ENCODE measurements at places on chromosomes 2 and 18.

DNA sequence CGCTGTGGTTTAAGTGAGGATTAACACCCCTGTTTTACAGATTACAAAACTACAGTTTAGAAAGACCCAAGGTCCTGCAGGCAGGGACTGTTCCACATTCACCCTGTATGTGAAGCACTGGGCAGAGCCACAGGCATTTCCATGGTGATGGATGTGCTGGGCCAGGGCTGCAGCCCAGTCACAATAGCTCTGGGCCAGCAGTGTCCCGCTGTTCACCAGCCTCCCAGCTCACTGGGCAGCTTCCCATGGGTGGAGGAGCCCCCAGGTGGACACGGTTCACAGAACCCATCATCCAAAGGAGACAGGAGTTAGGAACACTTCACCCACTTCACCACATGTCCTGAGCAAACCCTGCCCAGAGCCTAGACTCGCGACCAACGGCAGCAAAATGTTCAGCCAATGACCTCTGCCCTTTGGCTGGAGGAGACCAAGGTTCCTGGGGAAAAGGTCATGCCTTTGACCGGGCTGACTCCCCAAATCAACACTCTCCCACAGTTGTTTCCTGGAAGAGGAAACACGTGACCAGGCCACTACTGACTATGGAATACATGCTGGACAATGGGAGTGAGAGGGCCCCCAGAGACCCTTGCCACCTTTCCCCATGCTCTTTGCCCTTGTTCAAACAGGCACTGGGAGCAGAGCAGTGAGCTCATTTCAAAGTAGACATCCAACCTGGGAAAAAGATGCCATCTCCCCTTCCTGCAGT is 28.0 kb upstream of the SLC35F6 start:
- DNase-seq, result no peak
- no peak overlapping the region for H3K27ac ChIP-seq
- no peak overlapping the region for H3K4me3 ChIP-seq
- H3K4me1 ChIP-seq, result peaks cover 4% of the 10 kb centered on the region
- H3K27me3 ChIP-seq, result peaks cover 9% of the 10 kb centered on the region

GRCh38 chr2:58339548-58340243 is 98.6 kb upstream of the FANCL start:
- DNase-seq, result no peak
- no peak overlapping the region for H3K27ac ChIP-seq
- H3K4me3 ChIP-seq, result no peak overlapping the region
- peaks cover 23% of the 10 kb centered on the region for H3K27me3 ChIP-seq

DNA sequence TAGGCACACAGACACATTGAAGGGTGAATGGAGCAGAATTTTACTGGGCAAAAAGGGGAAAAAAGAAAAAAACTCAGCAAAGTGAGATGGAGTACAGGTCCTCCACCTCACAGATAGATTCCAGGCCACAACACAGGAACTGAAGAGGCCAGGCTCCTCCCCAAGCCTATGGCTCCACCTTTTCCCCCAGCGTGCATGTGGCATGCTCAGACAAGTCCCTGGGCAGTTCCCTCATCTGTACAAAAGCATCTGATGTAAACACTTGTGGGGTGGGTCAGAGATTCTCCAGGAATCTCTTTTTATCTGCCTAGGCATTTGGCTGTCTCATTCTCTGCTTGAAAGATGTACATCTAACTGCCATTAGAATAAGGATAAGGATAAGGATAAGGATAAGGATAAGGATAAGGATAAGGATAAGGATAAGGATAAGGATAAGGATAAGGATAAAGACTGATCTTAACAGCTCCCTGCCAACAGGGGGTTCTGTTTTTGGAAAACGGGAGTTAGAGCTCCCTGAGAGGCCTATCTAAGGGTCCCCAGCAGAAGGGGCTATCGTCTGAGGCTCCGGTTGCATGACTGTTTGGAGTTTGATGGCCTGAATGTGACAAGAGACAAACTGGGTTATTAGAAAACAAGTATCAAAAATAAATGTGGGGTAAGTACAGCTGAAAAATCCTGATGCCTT is 17.2 kb upstream of the ASXL3 start:
- no peaks in the 10 kb centered on the region for H3K4me1 ChIP-seq
- H3K27me3 ChIP-seq, result no peaks in the 10 kb centered on the region
- H3K27ac ChIP-seq, result no peak overlapping the region
- no peak overlapping the region for H3K4me3 ChIP-seq

GRCh38 chr2:62296034-62296831 is 100.3 kb downstream of the B3GNT2 start:
- peaks cover 22% of the 10 kb centered on the region for H3K4me1 ChIP-seq
- H3K27ac ChIP-seq, result no peak overlapping the region
- DNase-seq, result no peak
- no peak overlapping the region for H3K4me3 ChIP-seq
- H3K27me3 ChIP-seq, result no peaks in the 10 kb centered on the region
- no peaks in the 10 kb centered on the region for H3K36me3 ChIP-seq

DNA sequence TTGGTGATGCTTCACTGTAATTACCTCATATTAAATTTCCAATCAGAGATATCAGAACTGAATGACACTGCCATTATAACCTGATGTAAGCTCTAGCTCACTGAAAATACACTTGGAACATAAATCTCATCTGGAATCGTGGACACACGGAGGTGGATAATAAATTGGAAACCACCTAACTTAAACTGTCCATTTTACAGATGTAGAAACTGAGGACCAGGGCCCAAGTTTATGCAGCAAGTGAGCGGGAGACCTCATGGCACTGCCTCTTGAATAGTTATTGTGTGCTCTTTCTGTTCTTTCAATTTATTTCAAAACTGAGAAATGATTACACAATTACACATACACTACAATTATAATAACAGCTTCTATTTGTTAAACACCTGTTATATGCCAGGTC is 20.8 kb downstream of the CCDC68 start:
- no peaks in the 10 kb centered on the region for H3K4me1 ChIP-seq
- no peaks in the 10 kb centered on the region for H3K27me3 ChIP-seq
- H3K27ac ChIP-seq, result no peak overlapping the region
- no peak for DNase-seq
- no peaks in the 10 kb centered on the region for H3K36me3 ChIP-seq

GRCh38 chr2:85682378-85682777 is 11.8 kb upstream of the GNLY start:
- no peak overlapping the region for H3K4me3 ChIP-seq
- no peaks in the 10 kb centered on the region for H3K36me3 ChIP-seq
- H3K27me3 ChIP-seq, result peaks cover 9% of the 10 kb centered on the region

DNA sequence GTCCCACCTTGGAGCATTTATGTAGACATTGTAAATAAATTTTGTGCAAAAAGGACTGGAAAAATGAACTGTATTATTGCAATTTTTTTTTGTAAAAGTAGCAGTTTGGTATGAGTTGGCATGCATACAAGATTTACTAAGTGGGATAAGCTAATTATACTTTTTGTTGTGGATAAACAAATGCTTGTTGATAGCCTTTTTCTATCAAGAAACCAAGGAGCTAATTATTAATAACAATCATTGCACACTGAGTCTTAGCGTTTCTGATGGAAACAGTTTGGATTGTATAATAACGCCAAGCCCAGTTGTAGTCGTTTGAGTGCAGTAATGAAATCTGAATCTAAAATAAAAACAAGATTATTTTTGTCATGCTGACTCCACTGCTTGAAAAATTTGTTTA is 137.5 kb downstream of the MEIS1 start:
- no peaks in the 10 kb centered on the region for H3K36me3 ChIP-seq
- no peak overlapping the region for H3K27ac ChIP-seq
- no peak overlapping the region for H3K4me3 ChIP-seq
- DNase-seq, result no peak

- H3K27me3 ChIP-seq, result no peaks in the 10 kb centered on the region
- no peak overlapping the region for H3K4me3 ChIP-seq
- H3K4me1 ChIP-seq, result peaks cover 14% of the 10 kb centered on the region
- H3K27ac ChIP-seq, result no peak overlapping the region
Observed at GRCh38 chr18:13599031-13599430, 127.3 kb downstream of the FAM210A start.

GRCh38 chr2:231222318-231223000 is 24.0 kb downstream of the ARMC9 start:
- no peaks in the 10 kb centered on the region for H3K27me3 ChIP-seq
- no peak overlapping the region for H3K4me3 ChIP-seq

- H3K4me1 ChIP-seq, result no peaks in the 10 kb centered on the region
- no peak overlapping the region for H3K4me3 ChIP-seq
- DNase-seq, result no peak
Observed at GRCh38 chr18:47632970-47633635, 297.4 kb downstream of the SMAD2 start.

- no peak for DNase-seq
- no peak overlapping the region for H3K27ac ChIP-seq
- no peaks in the 10 kb centered on the region for H3K36me3 ChIP-seq
- H3K4me1 ChIP-seq, result no peaks in the 10 kb centered on the region
Observed at GRCh38 chr2:114550895-114551793, 108.7 kb downstream of the DPP10 start.

GRCh38 chr2:143162123-143162837 is 33.1 kb downstream of the ARHGAP15 start:
- no peaks in the 10 kb centered on the region for H3K27me3 ChIP-seq
- peak; percentile 39 for DNase-seq
- peaks cover 22% of the 10 kb centered on the region for H3K36me3 ChIP-seq
- peak overlapping the region; percentile 51 for H3K27ac ChIP-seq
- peaks cover 77% of the 10 kb centered on the region for H3K4me1 ChIP-seq

DNA sequence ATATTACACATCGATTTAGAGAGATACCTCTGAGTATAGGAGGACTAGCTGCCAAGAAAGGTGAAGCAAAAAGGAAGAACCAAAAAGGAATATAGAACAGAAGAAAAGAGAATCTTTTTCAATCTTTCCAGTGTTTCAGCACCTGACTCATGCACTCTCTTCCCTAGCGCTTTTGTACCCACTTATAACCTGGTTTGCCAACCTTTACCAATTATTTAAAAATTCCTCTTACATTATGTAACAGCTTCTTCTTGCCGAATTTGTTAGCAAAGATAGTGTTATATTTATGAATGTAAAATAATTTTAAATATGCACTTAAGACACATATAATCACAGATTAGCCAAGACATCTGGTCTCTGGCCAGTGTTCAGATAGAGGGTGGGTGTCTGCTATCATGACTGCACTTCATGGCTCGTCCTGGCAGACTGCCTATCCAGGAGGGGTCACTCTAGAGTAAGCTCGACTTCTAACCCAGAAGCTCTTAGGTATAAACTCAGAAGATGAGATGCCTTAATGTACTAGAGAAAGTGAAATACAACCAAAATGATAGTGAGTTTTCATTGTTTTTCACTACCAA is 122.9 kb downstream of the ATAD2B start:
- DNase-seq, result no peak
- H3K27me3 ChIP-seq, result no peaks in the 10 kb centered on the region
- H3K4me1 ChIP-seq, result peaks cover 3% of the 10 kb centered on the region
- H3K27ac ChIP-seq, result no peak overlapping the region

- DNase-seq, result peak; percentile 23
- H3K27me3 ChIP-seq, result no peaks in the 10 kb centered on the region
- peak overlapping the region; percentile 95 for H3K4me3 ChIP-seq
- H3K4me1 ChIP-seq, result peaks cover 34% of the 10 kb centered on the region
- peaks cover 2% of the 10 kb centered on the region for H3K36me3 ChIP-seq
Observed at GRCh38 chr2:202237787-202238233, 587 bp downstream of the SUMO1 start.

GRCh38 chr2:187187519-187187918 is 260.5 kb downstream of the CALCRL start:
- no peak overlapping the region for H3K4me3 ChIP-seq
- no peaks in the 10 kb centered on the region for H3K36me3 ChIP-seq

GRCh38 chr2:30433541-30434299 is 13.3 kb upstream of the LCLAT1 start:
- no peaks in the 10 kb centered on the region for H3K36me3 ChIP-seq
- no peak overlapping the region for H3K27ac ChIP-seq
- no peaks in the 10 kb centered on the region for H3K27me3 ChIP-seq
- H3K4me1 ChIP-seq, result peaks cover 20% of the 10 kb centered on the region
- DNase-seq, result no peak
- H3K4me3 ChIP-seq, result no peak overlapping the region

- no peaks in the 10 kb centered on the region for H3K4me1 ChIP-seq
- no peak for DNase-seq
- H3K36me3 ChIP-seq, result peaks cover 7% of the 10 kb centered on the region
- H3K4me3 ChIP-seq, result no peak overlapping the region
- H3K27ac ChIP-seq, result no peak overlapping the region
Observed at GRCh38 chr2:169050476-169051240, 18.7 kb upstream of the DHRS9 start.

- H3K27me3 ChIP-seq, result peaks cover 3% of the 10 kb centered on the region
- peak overlapping the region; percentile 93 for H3K27ac ChIP-seq
- peaks cover 5% of the 10 kb centered on the region for H3K36me3 ChIP-seq
- DNase-seq, result no peak
- H3K4me3 ChIP-seq, result peak overlapping the region; percentile 93
Observed at GRCh38 chr2:219596954-219597551, 604 bp upstream of the STK11IP start.

GRCh38 chr18:35983818-35984217 is 11.3 kb downstream of the RMP24 start:
- no peak overlapping the region for H3K27ac ChIP-seq
- peaks cover 32% of the 10 kb centered on the region for H3K36me3 ChIP-seq
- no peaks in the 10 kb centered on the region for H3K4me1 ChIP-seq
- no peaks in the 10 kb centered on the region for H3K27me3 ChIP-seq

DNA sequence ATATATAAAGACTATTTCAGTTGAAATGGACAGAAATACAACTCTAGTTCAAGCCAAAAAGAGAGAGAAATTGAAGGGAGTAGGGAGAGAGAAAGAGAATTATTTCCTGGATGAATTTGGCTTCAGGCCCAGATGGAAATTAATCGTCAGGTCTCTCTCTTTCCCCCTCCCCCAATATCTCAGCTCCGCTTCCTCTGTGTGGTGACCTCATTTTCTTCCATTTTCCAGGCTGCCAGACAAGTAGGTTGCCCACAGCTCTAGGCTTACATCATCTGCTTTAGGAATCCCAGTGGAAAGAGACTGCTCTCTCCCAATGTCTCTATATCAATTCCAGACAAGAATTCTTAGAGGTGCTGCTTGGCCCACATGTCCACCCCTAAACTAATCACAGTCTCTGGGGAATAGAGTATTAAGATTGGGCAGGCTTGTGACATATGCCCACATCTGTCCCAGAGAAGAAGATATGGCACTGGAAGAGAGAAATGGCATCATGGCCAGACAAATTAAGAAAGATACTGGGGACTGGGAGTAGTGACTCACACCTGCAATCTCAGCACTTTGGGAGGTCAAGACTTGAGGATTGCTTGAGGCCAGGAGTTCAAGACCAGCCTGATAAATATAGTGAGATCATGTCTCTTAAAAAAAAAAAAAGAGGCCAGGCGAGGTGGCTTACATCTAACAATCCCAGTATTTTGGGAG is 37.2 kb upstream of the CFAP36 start:
- no peak overlapping the region for H3K4me3 ChIP-seq
- no peaks in the 10 kb centered on the region for H3K27me3 ChIP-seq
- H3K27ac ChIP-seq, result no peak overlapping the region
- no peaks in the 10 kb centered on the region for H3K4me1 ChIP-seq
- H3K36me3 ChIP-seq, result no peaks in the 10 kb centered on the region
